ENCODE measurements at places on chromosomes 4 and X. TPM values are rescaled to one million over a fixed set of nuclear protein-coding genes. Genes with fewer than 3 reads are reported as not detected.

- no peak overlapping the region for H3K27ac ChIP-seq
- no peak for DNase-seq
- H3K4me1 ChIP-seq, result peaks cover 7% of the 10 kb centered on the region
- H3K36me3 ChIP-seq, result no peaks in the 10 kb centered on the region
- H3K4me3 ChIP-seq, result no peak overlapping the region
- no peaks in the 10 kb centered on the region for H3K27me3 ChIP-seq
These were observed 74.1 kb downstream of the TSPAN5 start for GRCh38 chr4:98584265-98584664.

Gene ARHGAP6
- 17.2 TPM for total RNA-seq

DNA sequence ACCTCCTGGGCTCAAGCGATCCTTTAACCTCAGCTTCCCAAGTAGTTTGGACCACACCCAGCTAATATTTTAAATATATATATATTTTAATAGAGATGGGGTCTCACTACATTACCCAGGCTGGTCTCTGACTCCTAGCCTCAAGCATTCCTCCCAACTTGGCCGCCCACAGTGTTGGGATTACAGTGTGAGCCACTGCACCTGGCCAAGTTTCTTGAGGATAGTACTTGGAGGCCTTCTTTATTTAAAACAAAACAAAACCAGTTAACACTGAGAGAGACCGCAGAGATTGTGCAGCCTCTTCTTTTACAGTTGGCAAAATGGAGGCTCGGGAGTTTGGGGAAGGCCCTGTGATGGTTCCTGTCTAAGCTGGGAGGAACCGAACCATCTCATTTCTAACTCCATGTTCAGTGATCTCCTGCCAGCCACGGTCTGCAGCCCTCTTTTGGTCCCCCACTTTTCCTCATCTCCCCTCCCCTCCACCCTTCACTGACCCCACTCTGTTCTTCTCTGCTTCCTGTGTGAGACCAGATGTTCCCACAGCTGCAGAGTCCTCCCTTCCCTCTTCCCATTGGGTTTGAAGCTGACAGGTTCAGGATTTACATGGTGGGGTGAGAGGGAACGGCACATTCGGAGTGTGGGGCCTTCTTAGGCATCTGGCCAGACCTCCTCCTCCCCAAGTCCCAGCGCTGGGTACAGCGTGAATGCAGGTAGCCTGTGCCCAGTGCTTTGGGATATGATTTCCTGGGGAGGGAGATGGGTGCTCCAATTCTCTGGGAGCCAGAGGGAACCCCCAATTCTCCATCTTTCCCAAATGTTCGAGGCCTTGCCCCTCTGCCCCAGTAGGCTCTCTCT is 1.4 kb upstream of the SORCS2 start:
- H3K27ac ChIP-seq, result no peak overlapping the region
- H3K4me1 ChIP-seq, result no peaks in the 10 kb centered on the region
- peak; percentile 37 for DNase-seq

DNA sequence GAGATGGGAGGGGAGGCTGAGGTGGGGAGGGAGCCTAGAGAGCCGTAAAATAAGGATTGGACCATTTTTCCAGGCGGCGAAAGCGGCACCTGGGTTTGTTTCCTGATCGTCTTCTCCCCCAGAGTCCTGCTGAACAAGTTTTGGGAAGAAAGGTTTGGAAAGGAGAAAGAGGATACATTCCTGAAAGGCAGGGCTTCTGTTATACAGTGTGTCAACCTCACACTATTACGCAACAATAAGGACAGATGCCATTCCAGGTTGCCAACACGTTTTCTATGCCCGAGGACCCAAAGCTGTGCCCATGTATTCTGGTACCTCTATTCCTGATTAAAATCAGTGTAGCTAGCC is 658 bp downstream of the SCOC start:
- H3K4me1 ChIP-seq, result peaks cover 6% of the 10 kb centered on the region
- H3K27ac ChIP-seq, result peak overlapping the region; percentile 93
- no peaks in the 10 kb centered on the region for H3K27me3 ChIP-seq
- no peak for DNase-seq
- no peaks in the 10 kb centered on the region for H3K36me3 ChIP-seq
- H3K4me3 ChIP-seq, result peak overlapping the region; percentile 100

Gene TSPAN7
- 22.3 TPM for total RNA-seq

GRCh38 chr4:37682701-37683401 is 3.3 kb downstream of the RELL1 start:
- H3K27ac ChIP-seq, result no peak overlapping the region
- H3K4me1 ChIP-seq, result peaks cover 7% of the 10 kb centered on the region
- no peak for DNase-seq
- H3K4me3 ChIP-seq, result no peak overlapping the region

GRCh38 chrX:119617517-119618164 is 11.4 kb upstream of the NKRF start:
- H3K27me3 ChIP-seq, result no peaks in the 10 kb centered on the region
- no peaks in the 10 kb centered on the region for H3K4me1 ChIP-seq
- H3K27ac ChIP-seq, result no peak overlapping the region
- H3K4me3 ChIP-seq, result no peak overlapping the region

Gene SPACA5
- total RNA-seq, result not detected

DNA sequence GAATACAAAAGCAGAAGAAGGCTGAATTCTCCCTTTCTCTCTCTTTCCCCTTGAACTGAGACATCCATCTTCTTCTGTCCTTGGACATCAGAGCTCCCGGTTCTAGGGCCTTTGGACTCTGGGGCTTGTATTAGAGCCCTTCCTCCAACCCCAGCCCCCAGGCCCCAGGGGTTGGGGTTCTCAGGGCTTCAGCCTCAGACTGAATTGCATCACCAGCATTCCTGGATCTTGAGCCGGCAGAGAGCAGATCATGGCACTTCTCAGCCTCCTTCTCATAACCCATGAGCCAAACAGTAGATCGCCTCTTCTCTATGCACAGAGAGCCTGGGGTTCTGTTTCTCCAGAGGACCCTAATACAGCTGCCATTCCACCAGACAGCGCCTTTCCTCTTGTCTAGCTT is 25.3 kb upstream of the CLDN24 start:
- no peak overlapping the region for H3K4me3 ChIP-seq
- no peak overlapping the region for H3K27ac ChIP-seq
- H3K36me3 ChIP-seq, result no peaks in the 10 kb centered on the region
- H3K27me3 ChIP-seq, result no peaks in the 10 kb centered on the region
